ENCODE measurements at places on chromosomes 12 and 14.

DNA sequence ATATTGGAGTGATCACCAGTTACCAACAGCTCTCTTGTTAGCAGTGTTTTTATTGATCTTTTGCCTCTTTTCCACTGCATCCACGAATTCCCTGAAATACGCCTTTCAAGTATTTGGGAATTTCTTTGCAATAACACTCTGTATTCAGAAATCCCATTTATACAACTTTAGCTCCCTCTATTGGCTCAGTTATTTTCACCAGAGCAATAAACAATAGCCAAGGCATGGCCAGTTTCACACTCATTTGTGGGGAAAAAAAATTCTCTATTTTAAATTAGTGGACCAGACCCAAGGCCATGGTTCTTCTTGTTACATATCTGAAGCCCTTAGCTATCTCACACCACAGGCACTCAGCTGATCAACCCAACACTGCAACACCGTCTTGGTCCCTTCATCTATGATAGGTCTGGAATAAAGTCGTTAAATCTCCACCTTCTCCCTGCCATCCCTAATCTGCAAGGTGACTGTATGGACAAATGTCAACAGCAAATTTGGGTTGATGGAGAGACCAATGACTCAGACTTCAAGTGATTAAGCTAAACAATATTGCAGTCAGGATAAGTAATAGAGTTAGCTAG lies 92.4 kb upstream of the TMEM260 start:
- DNase-seq, result no peak

DNA sequence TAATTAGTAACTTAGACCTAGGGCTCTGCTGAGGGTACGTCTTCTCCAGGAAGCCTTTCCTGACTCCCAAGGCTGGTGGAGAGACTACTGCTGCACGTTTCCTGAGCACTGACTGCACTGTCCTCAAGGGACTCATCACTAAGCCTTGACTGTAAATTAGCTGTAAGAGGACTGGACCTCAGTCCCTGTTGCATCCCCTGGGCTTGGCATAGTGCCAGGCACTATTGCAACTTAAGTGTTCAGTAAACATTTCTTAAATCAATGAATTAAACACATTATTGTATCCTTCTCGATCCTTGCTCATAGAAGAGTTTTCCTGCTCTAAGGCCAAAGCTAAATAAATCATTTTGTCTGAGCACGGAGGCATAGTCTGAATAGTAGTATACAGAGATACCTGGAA lies 31.9 kb upstream of the IFNG-AS1 start:
- no peak for DNase-seq

DNA sequence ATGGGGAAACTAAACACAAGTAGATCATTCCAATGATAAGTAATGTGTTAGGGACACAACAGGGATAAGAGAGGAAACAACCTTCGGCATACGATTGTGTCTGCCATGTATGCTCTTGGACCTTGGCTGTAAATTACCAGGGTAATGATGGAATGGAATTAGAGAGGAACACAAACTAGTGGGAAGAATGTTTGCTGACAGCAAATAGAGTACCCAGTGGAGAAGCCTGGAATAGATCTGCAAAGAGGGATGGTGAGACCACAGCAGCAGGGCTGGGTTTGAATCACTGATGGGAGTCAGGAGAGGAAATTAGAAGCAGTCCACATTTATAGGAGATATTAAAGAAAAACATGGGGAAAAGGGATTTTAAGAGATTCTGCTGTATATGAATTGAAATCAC lies 172.8 kb downstream of the LRIG3 start:
- no peak for DNase-seq

GRCh38 chr14:68464711-68465110 lies 328.2 kb downstream of the ZFP36L1 start:
- no peak for DNase-seq

DNA sequence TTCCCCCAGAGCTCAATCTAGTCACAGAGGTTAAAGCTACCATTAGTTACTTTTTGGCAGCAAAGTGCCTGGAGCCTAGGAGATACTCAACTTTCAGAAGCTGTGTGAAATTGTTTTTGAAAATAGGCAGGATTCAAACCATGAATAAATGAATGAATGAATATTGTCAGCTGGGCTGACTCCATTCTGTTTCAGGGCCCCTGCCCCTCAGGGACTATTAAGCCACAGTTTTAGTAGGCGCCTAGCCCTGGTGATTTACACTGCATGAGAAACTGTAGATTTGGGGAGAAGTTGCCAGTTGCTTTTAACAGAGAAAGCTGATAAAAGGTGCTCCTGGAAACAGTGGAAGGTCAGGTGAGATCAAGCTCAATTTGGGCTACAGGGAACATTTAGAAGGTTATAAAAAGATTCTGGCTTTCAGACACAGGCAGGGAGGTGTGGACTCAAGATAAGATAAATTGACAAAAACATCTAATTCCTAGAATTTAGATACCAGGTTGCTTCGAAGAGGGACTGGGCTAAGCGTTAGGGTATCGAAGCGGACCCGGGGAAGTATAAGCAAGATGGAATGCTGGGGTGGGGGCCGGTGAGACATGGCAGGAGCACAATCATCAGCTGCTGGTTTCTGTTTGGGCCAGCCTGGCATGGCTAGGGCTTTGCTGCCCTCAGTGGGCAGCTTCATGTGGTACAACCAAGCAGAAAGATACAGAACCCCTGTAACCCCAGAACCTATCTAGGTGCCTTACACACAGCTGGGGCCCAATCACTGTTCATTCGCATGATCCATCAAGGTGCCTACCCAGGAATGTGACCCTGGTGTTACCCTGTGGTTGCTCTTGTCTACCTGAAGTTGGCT lies 14.9 kb upstream of the CELA1 start:
- DNase-seq, result no peak

- no peak for DNase-seq
Observed at GRCh38 chr12:111304642-111305071, 64.2 kb downstream of the PHETA1 start.

DNA sequence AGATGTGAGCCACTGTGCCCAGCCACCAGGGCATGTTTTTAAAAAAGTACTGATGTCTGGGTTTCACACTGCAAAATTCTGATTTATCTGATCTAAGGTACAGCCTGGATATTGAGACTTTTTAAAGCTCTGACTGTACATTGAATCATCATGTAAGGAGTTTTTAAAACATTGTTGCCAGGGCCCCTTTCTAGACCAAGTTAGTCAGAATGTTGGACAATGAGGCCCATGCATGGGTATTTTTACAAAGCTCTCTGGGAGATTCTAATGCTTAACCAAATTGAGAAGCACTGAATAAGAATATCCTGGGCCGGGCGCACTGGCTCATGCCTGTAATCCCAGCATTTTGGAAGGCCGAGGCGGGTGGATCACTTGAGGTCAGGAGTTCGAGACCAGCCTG lies 16.7 kb downstream of the TMEM19 start:
- DNase-seq, result no peak

DNA sequence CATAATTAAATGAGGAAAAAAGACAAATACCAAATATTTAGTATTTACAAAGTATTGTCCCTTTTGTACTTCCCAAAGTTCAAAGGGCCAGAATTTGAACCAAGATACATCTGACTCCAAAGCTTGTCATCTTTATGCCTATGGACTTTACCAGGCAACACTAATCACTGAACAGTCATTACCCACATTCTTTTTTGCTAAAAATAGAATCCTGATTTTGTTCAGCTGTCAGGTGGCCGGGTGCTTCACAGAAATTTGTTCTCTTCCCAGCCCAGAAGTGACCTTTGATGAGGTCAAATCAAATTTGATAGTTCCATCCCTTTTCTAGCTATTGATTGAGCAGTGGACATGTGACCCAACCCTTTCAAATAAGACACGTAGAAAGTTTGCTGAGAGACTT lies 121.6 kb downstream of the LLPH start:
- DNase-seq, result no peak

DNA sequence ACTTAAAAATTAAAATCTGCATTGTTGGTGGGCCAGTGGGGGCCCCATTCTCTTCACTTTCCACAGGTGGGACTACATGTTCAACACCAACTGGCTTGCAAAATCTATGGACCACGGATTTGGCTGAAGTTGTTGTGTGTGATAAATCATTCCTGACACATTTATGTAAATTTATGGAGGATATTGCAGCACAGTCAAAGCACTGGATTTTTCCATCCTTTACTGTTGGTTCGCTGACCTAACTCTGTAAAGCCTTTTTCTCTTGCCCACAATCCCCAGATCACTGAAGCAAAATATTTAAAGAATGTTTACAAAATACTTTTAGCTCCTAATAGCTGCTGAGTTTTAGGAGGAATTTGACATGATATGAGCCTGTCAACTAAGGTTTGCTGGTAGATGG lies 219.7 kb upstream of the PRICKLE1 start:
- no peak for DNase-seq

GRCh38 chr12:65607401-65607841 lies 216.9 kb upstream of the HMGA2 start:
- no peak for DNase-seq

DNA sequence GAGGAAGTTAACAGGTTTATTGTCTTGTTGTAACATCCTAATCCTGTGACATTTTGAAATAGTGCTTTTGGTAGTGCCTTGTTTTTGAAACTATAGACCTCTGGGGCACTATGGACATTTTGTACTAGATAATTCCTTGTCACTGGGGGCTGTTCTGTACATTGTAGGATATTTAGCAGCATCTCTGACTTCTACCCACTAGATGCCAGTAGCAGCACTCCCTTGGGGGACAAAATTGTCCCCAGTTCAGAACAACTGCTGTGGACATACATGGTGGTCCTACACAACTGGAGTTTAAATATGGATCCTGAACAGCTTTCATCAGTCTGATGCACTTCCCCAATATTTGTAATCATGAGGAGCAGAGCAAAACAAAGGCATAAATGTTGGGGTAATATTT lies 264.7 kb downstream of the RAD51B start:
- DNase-seq, result no peak

- no peak for DNase-seq
Observed at GRCh38 chr14:92556863-92557543, 43.4 kb downstream of the RIN3 start.

DNA sequence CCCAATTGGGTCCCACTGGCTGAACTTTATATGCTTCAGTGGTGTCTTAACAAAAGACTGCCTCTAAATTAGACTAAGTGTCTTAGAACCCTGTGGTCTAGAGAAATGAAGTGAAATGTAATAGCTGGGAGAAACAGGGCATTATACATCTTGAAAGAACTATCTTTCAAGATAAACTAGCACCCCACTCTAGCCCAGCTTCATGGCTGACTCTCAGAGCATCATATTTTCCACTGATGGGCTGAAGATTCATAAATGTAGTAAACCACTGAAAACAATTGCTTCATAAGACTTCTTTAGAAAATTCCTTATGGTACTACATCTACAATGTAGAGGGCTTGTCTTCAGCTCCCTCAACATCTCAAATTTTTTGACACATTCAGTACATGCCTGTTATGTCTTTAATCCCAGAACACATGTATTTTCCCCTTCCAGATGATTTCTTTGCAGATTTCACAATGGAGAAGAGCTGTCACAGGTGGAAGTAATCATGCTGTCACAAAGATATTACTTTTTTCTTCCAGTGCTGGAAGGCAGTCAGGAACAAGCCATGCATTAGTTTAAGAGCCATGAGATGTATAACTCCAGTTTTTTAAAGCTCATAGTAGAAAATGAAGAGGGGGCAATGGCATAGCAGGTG lies 48.5 kb downstream of the IFNG-AS1 start:
- no peak for DNase-seq

GRCh38 chr12:47507221-47507620 lies 198.6 kb downstream of the RPAP3 start:
- no peak for DNase-seq

DNA sequence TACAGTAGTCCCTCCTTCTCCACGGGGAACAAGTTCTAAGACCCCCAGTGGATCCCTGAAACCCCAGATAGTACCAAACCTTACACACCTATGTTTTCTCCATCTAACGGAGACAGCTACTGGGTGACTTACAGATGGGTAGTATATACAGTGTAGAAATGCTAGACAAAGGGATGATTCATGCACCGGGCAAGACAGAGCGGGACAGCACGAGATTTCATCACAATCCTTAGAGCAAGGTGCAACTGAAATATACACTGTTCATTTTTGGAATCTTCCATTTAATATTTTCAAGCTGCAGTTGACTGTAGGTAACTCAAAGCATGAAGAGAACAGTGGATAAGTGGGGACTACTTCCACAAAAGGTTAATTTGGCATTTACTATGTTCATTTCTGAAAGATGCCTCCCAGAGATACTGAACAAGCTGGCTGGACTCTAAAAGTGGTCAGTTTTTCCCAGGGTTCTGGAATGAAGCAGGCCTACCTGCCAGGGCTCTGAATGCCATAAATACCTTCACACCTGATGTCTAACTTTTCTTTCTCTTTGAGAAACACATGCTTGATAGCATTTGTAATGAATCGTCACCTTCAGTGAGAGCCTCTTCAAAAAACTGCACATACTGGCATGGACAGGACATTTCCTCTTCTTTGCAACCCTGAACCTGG lies 127.7 kb upstream of the FOXN3 start:
- DNase-seq, result no peak

DNA sequence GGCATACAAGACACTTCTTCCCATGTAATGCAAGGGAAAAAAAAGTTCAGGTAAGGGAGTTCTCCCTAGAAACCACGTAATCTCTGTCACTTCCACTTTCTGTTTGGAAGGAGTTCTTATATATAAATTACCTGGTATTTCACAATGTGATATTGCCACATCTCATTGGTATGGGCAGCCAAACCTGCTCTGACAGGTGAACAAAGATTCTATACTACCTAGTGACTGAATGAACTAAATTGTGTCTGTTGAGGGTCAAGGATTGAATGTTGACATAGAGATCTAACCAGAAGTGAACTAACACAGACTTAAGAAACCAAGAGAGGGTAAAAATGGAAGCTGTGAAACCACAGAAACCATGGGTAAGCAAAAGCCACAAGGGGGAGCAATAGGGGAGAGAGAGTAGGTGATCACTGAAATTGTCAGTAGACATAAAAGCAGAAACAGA lies 161.3 kb downstream of the RPL10L start:
- DNase-seq, result no peak

- no peak for DNase-seq
Observed at GRCh38 chr14:22084393-22085281, 411.0 kb upstream of the OR4E1 start.

- no peak for DNase-seq
Observed at GRCh38 chr14:83709116-83709515, 1820.8 kb upstream of the FLRT2 start.

GRCh38 chr14:51006781-51007211 lies 62.5 kb upstream of the PYGL start:
- DNase-seq, result no peak

- no peak for DNase-seq
Observed at GRCh38 chr12:1803736-1804135, 16.6 kb upstream of the LRTM2 start.

GRCh38 chr12:54246011-54246641 lies 33.8 kb downstream of the CBX5 start:
- no peak for DNase-seq

- DNase-seq, result no peak
Observed at GRCh38 chr12:111819191-111820158, 22.6 kb upstream of the MAPKAPK5 start.

- DNase-seq, result no peak
Observed at GRCh38 chr14:29148221-29148620, 381.6 kb downstream of the FOXG1 start.

DNA sequence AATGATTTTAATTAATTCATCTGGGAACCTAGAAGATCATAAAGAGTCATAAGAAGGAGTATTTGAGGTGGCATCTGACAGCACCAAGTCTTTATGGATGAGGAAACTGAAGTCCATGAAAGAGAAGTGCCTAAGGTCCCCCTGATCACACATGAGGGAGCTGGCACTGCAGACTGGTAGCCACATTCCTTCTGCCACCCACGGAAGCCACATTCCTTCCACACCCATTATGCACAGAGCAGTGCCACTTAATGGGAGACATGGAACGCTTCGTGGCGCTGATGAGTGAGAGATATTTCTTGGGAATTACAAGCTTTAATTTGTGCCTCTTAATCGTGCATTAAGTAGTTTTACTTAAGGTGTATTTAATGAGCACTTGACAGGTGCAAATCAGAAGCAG lies 139.3 kb upstream of the NTF3 start:
- no peak for DNase-seq
